Right lobe of liver (tissue), 6 donors: ENCODE measurements at places on chromosomes 1 and 21. TPM values are rescaled to one million over a fixed set of nuclear protein-coding genes. Genes with fewer than 3 reads are reported as not detected.

CLCNKA gene
- total RNA-seq: not detected

FUBP1 gene
- total RNA-seq: 21.7 TPM

NOS1AP gene
- total RNA-seq: 15.7 TPM

SPRR2E gene
- not detected for total RNA-seq

SH2D1B gene
- total RNA-seq: not detected

BSND gene
- total RNA-seq: not detected

PYHIN1 gene
- 1.1 TPM for total RNA-seq

COL9A2 gene
- 0.48 TPM for total RNA-seq

PAQR6 gene
- 0.43 TPM for total RNA-seq

OXCT2 gene
- total RNA-seq: 2.4 TPM

PROK1 gene
- total RNA-seq: not detected

CHI3L2 gene
- 0.19 TPM for total RNA-seq

REG4 gene
- not detected for total RNA-seq

C1orf185 gene
- not detected for total RNA-seq

LCE3D gene
- total RNA-seq: not detected

VHLL gene
- not detected for total RNA-seq

KIF1B gene
- 21.7 TPM for total RNA-seq

CRNN gene
- not detected for total RNA-seq

XKR8 gene
- total RNA-seq: 6.0 TPM

LRRC53 gene
- not detected for total RNA-seq

LRRC41 gene
- 28.7 TPM for total RNA-seq

TRNP1 gene
- total RNA-seq: 3.0 TPM
